ENCODE measurements at places on chromosomes 13 and 19.

DNA sequence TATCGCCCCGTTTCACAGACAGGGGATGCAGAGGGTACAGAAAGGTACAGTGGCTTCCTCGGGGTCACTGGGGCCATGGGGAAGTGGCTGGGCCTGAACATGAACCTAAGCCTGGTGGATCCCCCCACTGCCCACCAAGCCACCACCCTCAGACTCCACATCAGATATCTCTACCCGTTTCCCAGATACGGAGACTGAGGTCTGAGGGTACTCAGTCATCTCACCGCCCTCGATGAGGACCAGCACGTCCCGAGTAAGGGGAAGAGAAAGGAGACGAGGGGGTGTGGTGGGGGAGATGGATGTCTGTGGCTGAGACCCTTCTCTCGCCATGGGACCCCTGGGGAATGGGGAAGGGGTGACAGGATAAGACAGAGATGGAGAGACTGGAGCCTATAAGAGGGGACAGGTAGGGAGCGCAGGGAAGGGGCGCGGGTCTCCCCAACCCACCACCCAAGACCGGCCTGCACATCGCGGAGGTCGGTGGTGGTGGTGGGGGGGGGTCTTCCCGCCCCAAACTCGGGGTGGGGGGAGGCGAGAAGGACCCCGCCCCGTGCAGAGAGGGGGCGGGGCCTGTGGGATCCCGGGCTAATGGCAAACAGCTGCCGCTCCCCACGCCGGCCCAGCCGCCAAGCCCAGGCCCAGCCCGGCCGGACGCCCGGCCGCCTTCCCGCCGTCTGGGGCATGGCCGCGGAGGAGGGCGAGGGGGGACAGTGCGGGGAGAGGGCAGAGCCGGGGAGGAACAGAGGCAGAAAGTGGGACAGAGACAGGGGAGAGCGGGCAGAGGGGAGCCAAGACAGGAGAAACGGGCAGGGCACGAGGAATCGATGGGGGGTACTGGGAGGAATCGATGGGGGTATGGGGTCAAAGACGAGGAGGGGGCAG, 698 bp downstream of the KANK2 start:
- DNase-seq = no peak

DNA sequence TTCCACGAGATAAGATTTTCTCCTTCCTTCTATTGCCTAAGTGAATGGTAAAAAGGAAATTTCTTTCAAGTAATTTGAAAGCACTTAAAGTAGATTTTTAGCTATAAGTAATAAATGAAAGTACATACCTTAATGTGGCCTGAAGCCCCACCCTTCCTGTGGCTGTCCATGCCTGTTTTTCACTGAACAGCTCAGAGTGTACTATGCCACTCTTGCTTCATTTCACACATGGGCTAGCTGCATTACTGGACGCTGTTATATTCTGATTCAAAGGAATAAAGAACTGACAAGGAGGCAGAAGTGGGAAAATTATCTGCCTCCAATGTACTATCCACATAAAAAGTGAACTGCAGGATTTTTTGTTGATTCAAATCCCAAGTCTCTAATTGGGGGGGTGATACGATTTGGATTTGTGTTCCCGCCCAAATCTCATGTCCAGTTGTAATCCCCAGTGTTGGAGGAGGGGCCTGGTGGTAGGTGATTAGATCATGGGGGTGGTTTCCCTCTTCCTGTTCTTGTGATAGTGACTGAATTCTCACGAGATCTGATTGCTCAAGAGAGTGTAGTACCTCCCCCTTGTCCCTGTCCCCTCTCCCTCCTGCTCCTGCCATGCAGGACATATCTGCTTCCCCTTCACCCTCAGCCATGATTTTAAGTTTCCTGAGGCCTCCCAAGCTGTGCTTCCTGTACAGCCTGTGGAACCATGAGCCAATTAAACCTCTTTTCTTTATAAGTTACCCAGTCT, 154.7 kb upstream of the SGCG start:
- no peak for DNase-seq

DNA sequence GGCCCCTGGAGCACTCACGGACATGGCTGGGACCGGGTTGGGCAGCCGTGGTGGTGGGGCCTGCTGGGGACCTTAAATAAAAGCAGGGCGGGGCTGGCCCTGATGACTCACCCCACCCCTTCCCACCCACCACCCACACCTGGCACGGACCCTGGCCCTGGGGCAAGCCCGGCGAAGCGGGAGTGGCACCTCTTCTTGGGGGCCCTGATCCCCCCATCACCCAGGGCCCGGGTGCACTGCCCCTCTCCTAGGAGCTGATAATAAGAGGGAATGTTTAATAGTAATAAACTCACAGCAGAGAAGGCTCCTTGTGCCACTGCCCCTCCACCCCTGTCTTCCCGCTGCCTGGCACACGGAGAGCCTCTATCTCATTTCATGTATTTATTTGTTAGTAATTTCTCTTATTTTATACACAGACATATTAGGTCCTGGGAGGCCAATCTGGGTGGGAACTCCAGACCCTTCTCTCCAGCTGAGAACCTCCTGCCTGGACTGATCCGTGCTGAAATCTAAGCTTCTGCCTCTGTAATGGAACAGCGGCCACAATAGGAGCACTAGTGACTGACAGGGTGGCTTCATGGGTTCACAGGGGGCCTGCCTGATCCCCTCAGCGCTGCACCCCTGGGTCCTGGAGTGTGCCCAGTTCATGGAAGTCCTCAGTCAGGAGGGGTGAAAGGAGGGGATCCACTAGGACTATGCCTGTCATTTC, at the start of gene LGALS7:
Gene LGALS7, minus strand, starts transcription at position 49 of the 709 bp plus-strand sequence. Its CDS starts 25 bp downstream, at position 24.
- no peak for DNase-seq

DNA sequence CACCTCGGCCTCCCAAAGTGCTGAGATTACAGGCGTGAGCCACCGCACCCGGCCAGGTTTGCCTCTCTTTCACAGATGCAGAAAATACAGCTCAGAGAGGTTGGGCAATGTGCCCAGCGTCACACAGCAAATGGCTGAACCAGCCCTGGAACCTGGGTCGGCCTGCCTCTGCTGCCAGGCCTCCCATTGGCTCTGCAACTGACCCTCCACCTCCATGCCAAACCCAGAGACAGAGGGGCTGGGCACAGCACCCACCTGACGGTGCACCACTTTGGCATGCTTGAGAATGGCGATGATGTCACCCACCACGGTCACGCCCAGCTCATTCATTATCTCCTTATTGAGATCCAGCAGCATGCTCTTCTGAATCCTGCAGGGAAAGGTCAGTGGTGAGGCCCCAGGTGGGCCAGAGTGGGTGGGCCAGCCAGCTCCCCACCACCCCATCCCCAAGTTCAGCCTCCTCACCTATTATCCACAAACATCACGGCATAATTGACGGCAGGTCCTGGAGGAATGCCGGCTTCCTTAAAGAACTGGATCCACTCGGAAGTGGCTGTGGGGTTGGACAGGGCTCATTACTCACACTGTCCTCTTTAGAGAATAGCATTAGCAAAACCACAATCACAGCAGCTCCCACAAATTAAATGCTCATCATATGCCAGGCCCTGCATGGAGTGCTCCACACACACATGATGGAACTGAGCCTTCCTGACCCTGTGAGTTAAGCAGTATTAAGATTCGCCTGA, 12.2 kb downstream of the C19orf47 start:
- no peak for DNase-seq

DNA sequence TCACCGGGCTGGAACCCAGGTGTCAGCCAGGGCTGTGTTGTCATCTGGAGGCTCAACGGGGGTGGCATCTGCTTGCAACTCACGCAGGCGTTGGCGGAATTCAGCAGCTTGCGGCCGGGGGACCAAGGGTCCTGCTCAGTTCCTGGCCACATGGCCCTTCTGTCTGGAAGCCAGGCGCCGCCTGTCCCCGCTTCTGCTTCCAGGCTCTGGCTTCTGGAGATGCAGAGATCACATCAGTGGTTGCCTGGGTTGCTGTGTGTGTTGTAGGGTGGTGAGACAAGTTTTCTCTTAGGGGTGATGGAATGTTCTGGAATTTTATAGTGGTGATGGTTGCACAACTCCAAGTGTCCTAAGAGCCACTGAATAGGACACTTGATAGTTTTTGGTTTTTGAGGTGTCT, 5.0 kb downstream of the ADAT3 start:
- DNase-seq = no peak

- DNase-seq = no peak
These were observed 712 bp downstream of the BBC3 start for GRCh38 chr19:47230054-47230920.

GRCh38 chr19:4686700-4687099, 16.6 kb upstream of the MYDGF start:
- no peak for DNase-seq

- no peak for DNase-seq
These were observed 109.7 kb upstream of the KLF12 start for GRCh38 chr13:74243637-74244526.

DNA sequence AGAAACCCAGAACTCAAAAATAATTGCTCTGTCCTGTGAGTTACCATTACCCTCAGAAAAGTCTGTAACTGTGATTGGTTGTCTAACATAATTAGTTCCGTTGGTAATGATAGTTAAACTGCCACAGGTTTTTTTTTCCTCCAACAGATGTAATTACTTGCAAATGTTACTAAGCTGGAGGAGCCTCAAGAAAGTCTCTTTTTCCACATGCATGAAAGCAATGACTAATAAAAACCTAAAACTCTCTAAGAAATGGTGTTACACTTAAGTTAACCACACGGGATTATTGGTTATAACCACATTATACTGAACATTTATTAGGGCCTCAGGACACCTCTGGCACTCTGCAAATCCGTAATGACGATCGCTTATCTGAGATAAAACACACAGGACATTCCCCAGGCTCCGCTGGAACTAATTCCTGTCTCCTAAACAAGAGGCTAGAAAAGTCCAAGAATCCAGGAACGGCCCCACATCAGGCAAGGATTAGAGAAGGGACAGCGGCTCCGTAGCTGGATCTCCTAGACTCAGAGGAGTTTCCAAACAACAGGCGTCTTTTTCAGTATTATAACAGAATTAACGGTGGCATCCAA, 753 bp downstream of the ZNF235 start:
- no peak for DNase-seq

DNA sequence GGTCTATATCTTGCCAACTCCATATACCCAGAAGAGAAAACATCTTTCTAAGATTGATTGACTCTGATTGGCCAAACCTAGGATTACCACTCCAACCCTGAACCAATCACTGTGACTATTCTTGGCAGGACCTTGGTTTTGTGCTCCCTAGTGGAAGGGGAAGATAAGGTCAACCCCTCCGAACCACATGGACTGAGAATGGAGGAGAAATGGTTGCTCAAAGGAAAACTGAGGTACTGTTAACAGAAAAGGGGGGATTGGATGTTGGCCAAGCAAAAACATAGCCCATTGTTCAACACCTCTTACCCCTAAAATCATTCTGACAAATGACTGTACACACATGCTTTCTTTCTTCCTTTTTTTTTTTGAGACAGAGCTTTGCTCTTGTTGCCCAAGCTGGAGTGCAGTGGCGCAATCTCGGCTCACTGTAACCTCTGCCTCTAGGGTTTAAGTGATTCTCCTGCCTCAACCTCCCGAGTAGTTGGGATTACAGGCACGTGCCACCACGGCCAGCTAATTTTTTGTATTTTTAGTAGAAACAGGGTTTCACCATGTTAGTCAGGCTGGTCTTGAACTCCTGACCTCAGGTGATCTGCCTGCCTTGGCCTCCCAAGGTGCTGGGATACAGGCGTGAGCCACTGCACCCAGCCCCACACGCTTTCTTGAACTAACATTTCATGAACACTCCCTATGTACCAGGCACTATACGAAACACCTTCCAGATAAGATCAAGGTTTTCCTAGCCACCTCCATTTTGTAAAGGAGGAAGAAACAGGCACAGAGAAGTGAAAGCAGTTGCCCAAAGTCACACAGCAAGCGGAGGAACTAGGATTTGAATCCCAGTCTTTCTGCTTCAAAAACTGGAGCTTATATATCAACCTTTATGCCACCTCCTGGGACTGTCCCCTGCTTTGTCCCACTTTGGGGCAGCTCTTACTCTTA, 6.5 kb downstream of the MEIOSIN start:
- no peak for DNase-seq

DNA sequence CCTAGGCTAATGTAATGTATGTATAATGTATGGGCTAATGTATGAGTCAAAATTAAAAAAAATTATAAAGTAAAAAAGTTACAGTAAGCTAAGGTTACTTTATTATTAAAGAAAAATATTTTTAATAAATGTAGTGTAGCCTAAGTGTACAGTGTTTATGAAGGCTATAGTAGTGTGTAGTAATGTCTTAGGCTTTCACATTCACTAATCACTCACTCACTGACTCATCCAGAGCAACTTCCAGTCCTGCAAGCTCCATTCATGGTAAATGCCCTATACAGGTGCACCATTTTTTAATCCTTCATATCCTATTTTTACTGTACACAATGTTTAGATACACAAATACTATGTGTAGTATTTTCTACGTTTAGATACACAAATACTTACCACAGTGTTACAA, 1.8 kb upstream of the TMEM272 start:
- no peak for DNase-seq

DNA sequence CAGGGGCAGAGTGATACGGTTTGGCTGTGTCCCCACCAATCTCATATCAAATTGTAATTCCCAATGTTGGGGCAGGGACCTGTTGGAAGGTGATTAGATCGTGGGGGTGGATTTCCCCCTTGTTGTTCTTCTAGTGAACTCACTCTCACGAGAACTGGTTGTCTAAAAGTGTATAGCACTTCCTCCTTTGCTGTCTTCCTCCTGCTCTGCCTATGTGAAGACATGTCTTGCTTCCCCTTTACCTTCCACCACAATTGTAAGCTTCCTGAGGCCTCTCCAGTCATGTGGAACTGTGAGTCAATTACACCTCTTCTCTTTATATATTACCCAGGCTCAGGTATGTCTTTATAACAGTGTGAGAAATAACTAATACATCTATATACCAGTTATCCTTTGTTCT, 706.4 kb upstream of the KLHL1 start:
- DNase-seq = no peak

- DNase-seq = no peak
These were observed 191.2 kb downstream of the USP12 start for GRCh38 chr13:26980099-26981031.

- DNase-seq = no peak
These were observed 7.9 kb upstream of the FRY start for GRCh38 chr13:32023698-32024097.

- no peak for DNase-seq
These were observed 1.1 kb upstream of the LTBP4 start for GRCh38 chr19:40599902-40600569.

DNA sequence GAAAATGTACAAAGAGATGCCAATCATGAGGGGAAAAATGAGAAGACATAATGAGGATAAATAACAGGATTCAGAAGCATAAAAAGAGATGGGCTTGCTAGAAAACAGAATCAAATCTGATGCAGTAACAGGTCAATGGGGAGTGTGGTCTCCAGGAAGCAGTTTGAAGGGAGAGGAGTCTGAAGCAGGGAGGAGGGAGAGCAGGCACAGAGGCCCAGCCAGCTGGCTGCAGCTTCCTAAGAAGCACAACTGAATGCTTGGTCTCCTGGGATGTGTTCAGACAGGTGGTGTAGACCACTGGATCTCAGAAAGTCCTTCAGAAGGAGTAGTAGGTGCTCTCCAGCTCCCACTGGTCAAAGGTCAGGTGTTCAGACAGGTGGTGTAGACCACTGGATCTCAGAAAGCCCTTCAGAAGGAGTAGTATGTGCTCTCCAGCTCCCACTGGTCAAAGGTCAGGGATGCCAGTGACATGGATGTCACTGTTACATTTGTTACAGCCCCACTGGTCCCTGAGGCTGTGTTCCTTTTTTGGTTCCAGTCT, 68.3 kb upstream of the UBAC2 start:
- no peak for DNase-seq

Data from GM12878 (cell line).